ENCODE measurements at places on chromosomes 4 and X.

DNA sequence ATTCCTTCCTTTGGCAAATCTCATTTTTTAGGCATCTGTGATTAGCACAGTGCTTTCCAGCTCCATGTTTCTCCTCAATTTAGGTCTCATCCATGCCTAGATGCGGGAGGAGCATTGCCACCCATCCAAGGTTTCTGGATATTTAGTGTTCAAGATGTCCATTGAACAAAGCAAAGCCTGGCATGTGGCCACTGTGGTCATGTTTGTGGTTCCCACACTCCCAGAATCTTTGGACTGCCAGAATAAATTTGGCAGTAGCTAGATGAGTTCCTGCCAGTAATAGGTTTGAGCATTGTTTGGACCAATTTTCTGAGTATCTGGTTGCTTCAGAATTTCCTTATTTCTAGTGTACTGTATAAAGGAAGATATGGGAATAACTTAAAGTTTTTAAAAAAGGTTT is 1124.1 kb downstream of the ADGRL3 start:
- DNase-seq, result no peak

DNA sequence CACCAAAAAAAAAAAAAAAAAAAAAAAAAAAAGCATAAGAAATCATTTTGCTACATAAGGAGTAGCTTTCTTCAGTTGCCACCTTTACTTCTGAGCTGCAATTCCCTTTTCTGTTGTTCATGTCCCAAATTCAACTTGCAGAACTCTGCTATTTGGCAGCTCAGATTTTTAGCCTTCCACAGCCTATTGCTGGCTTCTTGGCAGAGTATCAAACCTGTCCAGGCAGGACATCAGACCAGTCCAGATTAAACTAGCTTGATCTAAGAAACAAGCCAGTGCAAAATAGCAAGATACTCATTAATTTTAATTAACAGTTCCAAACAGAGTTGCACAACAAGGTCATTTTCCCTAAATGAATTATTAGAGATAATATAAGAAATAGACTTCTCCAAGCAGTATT is 123.6 kb upstream of the NR3C2 start:
- DNase-seq, result no peak

GRCh38 chrX:82813671-82814078 is 694.4 kb upstream of the POU3F4 start:
- no peak for DNase-seq

GRCh38 chr4:4631150-4631549 is 89.3 kb upstream of the STX18 start:
- DNase-seq, result no peak

DNA sequence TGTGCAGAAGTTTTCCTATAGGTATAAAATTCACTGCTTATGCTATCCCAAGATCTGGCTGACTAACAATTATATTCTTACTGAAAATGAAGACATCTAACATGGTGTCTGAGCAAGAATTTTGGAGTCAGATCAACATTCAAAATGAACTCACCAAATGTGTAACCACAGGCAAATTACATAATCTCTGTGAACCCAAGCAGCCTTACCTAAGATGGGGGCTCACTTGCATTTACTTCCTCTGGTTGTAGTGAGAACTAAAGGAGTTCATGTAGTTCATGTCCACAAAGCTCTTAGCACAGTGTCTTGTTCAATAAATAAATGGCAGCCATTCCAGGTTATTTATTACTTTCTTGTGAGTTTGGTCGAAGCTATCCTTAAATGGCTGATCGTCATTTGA is 163.9 kb upstream of the LCORL start:
- no peak for DNase-seq
